NCI-H82 (cell line): ENCODE measurements at places on chromosomes 13 and 19.

- no peak for DNase-seq
Observed at GRCh38 chr19:11096210-11096841, 7.1 kb downstream of the LDLR start.

DNA sequence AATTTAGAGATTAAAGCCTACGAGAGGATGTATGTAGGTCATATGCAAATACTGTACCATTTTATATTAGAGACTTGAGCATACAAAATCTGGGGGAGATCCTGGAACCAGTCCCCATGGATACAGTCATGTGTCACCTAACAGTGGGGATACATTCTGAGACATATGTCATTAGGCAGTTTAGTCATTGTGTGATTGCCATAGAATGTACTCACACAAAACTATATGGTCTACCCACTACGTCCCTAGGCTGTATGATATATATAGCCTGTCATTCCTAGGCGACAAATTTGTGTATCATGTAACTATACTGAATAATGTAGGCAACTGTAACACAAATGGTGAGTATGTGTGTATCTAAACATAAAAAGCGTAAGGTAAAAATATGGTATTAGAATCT, 62.8 kb downstream of the WDFY2 start:
- no peak for DNase-seq

- peak; percentile 44 for DNase-seq
Observed at GRCh38 chr19:35266520-35267352, 2.0 kb upstream of the USF2 start.

DNA sequence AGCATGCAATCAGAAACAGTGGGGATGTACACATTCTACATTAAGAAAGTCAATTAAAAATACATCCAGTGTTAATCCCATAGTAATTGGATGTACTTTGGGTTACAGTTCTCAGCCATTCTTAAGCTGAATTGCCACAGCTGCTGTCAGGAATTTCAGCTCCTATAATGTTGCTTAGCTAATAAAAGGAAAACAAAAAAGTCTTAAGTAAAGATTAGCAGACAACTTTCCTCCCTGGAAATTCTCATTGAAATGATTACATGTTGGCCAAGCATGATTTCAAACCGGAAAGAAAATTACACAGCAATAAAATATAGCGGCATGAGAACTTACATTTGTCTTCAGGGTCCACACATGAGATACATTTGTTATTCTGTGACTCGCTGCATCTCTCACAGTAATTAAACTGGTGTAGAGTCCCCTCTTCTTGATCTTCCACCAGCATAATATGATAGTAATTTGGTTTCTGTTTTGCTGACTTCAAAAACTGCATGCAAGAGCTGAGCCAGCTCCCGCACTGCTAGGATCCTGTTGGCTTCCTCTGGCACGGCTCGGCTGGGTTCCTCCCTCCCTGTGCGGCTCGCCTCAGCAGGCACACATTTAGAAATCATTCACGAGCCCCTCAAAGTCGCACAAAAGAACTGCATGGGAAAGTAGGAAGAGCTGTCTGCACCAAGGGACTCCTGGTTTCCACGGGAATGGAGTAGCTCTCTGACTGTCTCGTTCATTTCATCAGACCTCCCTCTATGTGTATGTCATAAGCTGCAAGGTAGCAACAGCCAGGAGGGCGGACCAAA, at the start of gene HTR2A:
TSS of gene HTR2A (minus strand) at position 713 of the 797 bp plus-strand sequence. CDS start 1,147 bp downstream, outside the sequence.
- DNase-seq = peak; percentile 94

GRCh38 chr19:56120371-56121179, 520 bp downstream of the ZNF787 start:
- DNase-seq = peak; percentile 86

DNA sequence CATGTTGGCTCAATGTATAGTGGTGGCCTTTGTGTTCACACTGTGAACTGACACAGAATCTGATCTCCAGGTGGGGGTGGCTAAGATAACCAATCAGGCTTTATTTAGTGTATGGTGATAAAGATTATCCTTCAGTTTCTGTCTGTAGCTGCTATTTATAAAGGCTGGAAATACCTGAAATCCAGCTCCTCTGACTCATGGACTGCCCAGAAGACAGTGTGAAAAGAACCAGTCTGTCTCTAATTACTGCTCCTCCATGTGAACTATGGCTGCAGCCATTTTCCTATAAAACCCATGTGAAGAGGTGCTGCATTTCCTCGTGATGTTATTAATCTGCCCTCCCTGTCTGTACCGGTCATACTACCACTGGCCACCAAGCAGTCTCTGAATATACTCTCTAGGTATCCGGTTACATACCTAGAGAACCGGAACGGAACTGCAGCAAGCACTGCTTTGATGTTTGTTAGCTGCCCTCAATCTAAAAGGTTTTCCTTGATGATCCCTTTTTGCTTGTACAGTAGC, 238.0 kb downstream of the LHFPL6 start:
- peak; percentile 22 for DNase-seq

- no peak for DNase-seq
Observed at GRCh38 chr13:80962855-80963254, 621.9 kb upstream of the SPRY2 start.

DNA sequence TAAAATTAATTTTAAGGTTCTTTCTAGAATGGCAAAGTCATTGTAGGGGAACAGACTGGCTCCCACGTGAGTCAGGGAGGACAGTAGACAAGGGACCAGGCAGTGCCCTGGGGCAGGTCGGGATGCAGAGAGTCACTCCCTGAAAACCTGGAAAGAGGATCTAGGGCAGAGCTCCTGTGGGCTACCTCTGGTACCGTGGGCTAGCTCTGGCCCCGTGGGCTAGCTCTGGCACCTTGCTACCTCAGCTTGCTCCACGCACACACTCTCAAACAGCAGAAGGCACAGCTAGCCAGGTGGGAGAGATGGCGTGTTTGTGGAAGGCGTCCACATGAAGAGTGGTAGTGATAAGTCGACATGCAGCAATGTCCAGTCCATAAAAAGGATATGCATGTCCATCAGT, 66.7 kb upstream of the ARHGEF7 start:
- DNase-seq = no peak

GRCh38 chr19:19028526-19028925, 4.8 kb downstream of the SUGP2 start:
- no peak for DNase-seq

DNA sequence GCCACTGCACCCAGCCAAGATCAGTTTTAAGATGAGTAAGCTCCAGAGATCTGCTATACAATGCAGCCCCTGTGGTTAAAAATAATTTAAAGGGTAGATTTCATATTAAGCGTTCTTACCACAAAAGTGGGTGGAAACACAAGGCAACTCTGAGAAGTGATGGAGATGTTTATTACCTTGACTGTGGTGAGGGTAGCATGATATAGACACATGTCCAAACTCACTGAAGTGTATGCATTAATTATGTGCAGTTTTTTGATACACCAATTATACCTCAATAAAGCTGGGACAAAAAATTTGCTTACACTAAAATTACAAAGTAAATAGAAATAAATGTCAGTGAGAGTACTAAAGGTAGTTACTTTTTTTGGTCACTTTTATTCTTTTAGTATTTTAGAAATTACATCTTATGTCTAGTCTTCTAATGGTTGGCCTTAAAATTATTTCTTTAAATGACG, 696.5 kb downstream of the UQCRFS1 start:
- DNase-seq = no peak

- DNase-seq = peak; percentile 32
Observed at GRCh38 chr19:12293777-12294248, 870 bp downstream of the ZNF44 start.

DNA sequence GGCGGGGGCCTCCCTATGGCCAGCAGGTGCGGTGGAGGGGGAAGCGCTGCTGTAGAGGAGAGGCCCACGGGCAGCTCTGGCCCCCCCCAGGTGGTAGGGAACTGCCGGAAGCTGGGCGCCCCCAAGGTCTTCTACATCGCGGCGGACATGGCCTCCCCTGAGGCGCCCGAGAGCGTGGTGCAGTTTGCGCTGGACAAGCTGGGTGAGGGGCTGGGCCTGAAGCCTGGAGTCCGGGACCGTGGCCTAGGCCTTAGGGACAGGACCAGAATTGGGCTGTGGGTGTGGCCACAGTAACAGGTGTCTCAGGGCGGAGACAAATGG, 3.8 kb upstream of the RPL36 start:
- DNase-seq = no peak

DNA sequence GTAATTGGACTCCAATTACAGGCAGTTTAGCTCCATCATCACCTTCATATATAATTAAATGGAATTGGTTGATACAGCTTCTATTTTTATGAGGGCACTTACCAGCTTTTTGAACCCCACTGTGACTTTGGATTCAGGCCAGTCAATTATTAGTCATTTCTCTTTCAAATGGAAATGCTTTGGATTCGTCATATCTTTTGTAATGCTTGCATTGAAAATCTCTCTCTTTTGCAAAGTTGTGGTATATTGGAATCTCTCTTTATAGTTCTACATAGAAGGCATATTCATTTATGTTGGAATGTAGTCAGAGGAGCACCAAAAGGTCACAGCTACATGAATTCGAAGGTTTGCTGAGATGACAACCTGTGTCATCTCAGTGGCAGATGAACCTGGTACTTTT, 1074.3 kb upstream of the SLC10A2 start:
- DNase-seq = no peak

- no peak for DNase-seq
Observed at GRCh38 chr13:101655435-101655834, 203.0 kb downstream of the ITGBL1 start.

GRCh38 chr13:49241296-49241695, 6.4 kb upstream of the CDADC1 start:
- no peak for DNase-seq

GRCh38 chr13:93603043-93603442, 376.4 kb downstream of the GPC6 start:
- DNase-seq = no peak

DNA sequence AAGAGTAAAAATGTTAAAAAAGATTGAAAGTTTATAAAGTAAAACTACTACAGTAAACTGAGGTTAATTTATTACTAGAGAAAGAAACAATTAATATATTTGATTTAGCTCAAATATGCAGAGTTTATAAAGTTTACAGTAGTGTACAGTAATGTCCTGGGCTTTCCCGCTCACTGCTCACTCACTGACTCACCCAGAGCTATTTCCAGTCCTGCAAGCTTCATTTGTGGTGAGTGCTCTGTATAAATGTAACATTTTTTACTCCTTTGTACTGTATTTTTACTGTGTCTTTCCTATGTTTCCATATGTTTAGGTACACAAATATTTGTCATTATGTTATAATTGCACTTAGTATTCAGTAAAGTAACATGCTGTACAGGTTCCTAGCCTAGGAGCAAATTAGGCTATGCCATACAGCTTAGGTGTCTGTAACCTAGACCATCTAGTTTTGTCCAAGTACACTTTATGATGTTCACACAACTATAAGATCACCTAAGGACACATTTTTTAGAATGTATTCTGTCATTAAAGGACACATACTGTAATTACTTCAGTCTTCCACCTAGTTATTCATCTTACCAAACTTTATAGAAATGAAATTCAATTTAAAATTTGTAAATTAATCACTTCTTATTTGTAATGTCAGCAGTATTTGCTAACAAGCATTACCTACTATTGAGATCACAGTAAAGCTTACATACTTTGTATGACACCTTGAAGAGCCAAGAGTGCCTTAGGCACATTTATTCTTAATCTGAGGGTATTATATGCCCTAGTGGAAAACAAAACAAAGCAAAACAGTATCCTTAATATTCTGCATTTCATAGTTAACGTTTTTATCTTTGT, 683.4 kb downstream of the PCDH9 start:
- no peak for DNase-seq

DNA sequence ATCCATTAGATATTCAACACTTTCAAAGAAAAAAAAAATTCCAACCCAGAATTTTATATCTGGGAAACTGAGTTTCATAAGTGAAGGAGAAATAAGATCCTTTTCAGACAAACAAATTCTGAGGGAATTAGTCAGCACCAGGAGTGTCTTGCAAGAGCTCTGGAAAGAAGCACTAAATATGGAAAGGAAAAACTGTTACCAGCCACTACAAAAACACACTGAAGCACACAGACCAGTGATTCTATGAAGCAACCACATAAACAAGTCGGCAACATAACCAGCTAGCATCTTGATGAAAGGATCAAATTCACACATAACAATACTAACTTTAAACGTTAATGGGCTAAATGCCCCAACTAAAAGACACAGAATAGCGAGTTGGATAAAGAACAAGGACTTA, 368.4 kb upstream of the MIR17HG start:
- DNase-seq = no peak

DNA sequence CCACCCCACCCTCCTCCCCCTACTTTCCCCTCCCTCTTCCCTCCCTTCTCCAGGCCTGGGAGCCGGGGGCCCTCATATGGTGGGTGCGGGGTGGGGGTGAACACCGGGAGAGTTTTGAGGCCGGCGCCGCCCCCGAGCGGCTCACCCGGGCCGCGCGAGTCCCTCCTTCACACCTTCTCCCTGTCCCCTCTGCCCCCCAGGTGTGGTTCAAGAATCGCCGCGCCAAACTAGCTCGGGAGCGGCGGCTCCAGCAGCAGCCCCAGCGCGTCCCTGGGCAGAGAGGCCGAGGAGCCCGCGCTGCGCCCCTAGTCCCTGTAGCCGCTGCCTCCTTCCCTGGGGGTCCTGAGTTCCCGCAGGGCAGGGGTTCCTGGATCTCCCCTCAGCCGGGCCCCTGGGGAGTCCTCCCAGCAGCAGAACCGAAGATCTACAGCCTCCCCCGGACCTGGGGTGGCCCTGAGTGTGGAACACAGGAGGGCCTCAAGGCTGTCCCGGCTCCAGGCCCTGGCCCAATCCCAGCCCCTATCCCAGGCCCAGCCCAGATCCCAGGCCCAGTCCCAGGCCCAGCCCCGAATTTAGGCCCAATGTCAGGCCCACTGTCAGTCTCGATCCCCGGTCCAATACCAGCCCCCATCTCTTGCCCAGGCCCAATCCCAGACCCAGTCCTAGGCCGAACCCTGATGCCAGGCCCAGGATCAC, 1.7 kb downstream of the TPRX2 start:
- DNase-seq = no peak

GRCh38 chr19:51719251-51719988, 4.4 kb downstream of the HAS1 start:
- no peak for DNase-seq

- no peak for DNase-seq
Observed at GRCh38 chr13:100240109-100240779, 151.4 kb downstream of the PCCA start.

- no peak for DNase-seq
Observed at GRCh38 chr19:35168196-35168595, 13.7 kb downstream of the FXYD5 start.

- DNase-seq = no peak
Observed at GRCh38 chr13:85243831-85244230, 555.4 kb downstream of the SLITRK6 start.

GRCh38 chr19:2986951-2987524, 9.7 kb downstream of the TLE6 start:
- peak; percentile 64 for DNase-seq

GRCh38 chr13:30681843-30682242, 53.5 kb upstream of the ALOX5AP start:
- no peak for DNase-seq
